ENCODE measurements at places on chromosomes 6 and 20.
A peak's percentile ranks its signal among the peaks of the same experiment; 100 is the strongest.

DNA sequence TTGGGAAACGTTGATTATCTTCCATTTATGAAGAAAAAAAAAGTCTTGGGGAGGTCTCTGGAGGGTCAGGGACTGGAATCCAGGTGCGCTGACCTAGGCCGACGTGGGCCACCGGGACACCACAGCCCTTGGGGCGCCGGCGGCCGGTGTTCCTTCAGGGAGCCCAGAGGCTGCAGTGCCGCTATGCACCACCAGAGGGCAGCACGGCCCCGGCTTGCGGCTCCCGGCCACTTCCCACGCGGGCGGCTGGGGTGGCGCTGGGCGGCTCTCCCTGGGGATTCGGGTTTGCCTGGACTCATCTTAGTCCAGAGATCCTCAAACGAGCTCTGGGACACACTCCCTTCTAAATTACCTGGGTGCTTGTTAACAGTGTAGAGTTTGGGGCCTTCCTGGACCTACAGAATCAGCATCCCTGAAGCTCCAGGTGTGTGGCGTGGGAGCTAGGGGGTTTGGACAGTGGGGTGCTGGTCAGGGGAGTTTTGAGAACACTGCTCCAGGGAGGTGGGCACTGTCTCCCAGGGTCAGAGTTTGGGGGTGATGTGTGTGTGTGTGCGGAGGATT, 23.0 kb upstream of the GTSF1L start:
- DNase-seq = peak; percentile 73

DNA sequence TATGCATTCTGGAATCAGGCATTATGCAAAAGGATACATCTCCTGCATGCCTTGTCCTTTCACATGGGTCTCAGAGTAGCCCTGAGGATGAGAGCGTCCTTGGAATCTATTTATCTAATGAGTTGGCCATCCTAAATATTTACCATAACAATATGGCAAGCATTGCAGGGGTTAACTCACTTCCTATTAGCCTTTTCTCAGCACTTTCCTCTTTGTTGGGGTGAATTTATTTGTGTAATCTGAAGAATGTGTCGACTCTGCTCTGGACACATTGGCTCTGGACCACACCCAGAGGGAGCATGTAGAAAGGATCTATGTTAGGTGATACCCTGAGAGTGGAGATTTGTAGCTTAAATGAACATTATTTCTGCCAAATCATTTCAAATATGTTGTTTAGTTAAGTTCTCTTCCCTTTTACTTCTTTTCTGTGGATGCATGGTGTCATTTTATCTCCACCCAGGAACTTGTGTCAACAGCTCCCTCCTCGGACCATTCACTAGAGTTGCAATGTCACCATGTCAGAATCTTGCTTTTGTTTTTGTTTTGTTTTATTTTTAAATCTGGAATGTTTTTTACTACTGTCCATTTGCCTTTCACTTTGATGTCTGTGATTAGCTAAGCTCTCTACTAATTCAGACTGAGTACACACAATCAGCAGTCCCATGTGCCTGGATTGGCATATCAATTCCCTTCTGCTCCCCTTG, 757.0 kb upstream of the MMS22L start:
- no peak for DNase-seq

- no peak for DNase-seq
Measured at GRCh38 chr6:96704713-96705112, 132.6 kb downstream of the GPR63 start.

DNA sequence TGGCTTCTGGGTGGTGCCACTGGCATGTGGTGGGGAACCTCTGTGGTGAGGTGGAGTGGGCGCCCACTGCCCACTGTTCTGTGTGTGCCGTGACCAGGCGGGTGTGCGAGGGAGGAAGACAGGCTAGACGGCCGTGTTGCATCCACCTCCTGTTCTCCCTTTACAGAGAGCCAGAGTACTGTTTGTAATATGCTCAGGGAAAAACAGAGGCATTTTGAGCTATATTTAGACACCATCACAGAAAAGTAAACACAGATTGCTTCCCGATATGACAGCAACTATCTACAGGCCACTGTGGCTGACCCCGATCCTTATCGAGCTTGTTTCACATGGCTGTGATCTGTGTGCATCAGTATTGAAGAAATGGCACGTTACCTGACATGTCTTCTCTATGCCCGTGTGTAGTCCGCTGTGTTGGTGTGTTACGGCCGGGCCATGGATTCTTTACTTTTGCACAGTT, 45.6 kb downstream of the ARID1B start:
- DNase-seq = no peak

- DNase-seq = no peak
Measured at GRCh38 chr6:132479131-132479530, 33.8 kb downstream of the STX7 start.

GRCh38 chr20:51873652-51874051, 71.3 kb upstream of the SALL4 start:
- no peak for DNase-seq

DNA sequence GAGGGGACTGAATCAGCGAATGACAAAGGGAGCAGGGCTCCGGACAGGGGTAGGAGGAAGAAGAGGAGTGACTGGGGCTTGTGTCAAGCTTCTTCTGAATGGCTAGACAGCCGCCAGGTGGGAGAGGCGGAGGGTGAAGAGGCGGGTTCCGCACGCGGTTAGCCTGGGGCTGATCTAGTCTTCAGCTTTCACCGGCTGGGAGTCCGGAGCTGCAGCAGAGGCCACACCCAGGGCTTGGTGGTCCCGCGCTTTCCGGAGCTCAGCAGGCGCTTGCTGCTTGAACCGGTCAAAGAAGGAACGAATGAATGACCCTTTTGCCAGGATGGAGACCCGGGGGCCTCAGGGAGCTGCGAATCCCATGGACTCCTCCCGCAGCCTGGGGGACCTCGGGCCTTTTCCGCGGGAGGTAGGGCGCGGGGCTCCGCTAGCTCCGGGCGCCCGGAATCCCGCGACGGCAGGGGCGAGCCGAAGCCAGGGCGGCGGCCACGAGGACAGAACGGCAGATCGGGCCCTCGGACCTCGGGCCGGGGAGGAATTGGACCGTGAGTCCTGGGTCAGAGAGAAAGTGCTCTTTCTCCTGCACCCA, at the start of gene C6orf141:
Gene C6orf141, plus strand, starts transcription at position 177 of the 586 bp plus-strand sequence. Its CDS starts 125 bp downstream, at position 302.
- peak; percentile 15 for DNase-seq

DNA sequence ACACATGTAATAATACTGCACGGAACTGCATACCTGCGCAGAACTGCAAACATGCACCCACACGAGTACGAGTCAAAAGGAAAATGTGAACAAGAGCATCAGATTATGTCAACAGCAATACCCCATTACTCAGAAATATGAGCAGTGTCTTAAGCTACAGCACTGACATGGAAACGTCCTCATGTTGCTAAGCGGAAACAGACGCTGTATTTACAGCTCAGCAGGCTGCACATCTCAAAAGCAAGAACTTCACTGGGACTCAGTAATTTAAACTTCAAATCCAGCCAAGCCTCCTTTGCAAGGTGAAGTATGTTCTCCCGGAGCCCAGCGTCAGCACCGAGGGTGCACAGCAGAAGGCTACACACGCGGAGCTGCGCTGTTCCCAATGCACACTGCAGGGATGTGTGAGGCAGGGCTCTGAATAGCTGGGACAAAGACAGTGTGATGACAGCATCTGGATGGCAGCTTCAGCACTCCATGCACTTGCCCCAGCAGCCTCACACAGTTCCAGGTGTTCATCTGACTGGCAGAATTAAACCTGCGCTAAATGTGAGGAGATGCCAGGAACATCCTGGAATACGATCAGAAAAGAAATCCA, 202.8 kb downstream of the WDR27 start:
- no peak for DNase-seq

GRCh38 chr6:150269857-150270223, 99.0 kb upstream of the IYD start:
- DNase-seq = peak; percentile 6

GRCh38 chr20:46286382-46286781, 21.9 kb downstream of the CDH22 start:
- no peak for DNase-seq

DNA sequence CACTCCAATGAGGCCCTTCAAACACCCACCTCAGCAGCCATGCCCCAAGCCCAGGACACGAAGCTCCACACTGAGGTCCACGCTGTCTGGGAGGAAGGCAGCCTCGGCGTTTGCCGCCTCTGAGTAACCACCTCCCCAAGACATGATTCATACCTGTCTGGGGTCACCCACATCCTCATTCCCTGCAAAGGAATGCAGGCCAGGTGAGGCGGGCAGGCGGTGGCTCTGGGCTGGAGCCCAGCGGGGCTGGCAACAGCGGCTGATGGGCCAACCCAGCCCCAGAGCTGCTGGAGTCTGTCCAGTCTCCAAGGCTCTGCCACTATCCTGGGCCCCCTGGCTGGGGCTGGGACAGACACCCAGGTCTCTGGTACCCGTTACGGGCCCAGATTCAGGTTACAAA, 14.8 kb downstream of the PMEPA1 start:
- no peak for DNase-seq

- no peak for DNase-seq
Measured at GRCh38 chr6:38805692-38806091, 90.6 kb downstream of the DNAH8 start.

DNA sequence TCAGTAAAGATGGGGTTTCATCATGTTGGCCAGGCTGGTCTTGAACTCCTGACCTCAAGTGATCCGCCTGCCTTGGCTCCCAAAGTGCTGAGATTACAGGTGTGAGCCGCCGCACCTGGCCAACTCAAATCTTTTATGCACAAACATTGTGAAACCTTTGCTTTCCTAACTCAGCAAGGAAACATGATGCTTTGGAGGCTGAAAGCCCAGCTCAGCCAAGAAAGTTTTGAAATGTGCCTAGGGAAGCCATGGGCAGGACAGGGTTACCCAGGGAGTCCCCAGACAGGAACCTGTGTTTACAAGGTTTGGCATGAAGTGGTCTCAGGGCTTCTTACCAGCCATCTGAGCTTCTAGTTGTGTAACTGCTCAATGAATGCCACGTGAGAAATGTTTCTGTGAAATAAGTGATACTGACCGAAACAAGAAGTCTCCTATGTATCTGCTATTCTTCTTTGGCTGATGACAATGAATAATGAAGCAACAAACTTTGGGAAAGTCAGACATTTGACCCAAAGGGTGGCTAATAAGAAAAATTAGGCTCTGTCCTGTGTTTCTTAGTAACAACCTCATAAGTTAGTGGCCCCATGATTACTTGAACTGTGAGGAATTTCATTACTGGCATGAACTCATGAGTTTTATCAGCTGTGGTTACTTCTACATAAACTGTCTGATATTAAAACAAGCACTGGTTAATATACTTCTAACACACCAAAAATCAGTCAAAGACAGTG, 163.5 kb downstream of the KIF6 start:
- DNase-seq = no peak

DNA sequence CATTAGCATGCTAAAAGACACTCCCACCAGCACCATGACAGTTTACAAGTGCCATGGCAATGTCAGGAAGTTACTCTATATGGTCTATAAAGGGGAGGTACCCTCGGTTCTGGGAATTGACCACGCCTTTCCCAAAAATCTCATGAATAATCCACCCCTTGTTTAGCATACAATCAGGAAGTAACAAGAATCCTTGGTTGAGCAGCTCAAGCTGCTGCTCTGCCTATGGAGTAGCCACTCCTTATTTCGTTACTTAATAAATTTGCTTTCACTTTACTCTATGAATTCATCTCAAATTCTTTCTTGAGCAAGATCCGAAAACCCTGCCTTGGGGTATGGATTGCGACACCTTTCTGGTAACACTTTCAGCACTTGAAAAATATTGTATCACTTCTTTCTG, 243.0 kb downstream of the BMP2 start:
- no peak for DNase-seq

GRCh38 chr20:32036716-32037485, 15.1 kb upstream of the HCK start:
- DNase-seq = peak; percentile 70

DNA sequence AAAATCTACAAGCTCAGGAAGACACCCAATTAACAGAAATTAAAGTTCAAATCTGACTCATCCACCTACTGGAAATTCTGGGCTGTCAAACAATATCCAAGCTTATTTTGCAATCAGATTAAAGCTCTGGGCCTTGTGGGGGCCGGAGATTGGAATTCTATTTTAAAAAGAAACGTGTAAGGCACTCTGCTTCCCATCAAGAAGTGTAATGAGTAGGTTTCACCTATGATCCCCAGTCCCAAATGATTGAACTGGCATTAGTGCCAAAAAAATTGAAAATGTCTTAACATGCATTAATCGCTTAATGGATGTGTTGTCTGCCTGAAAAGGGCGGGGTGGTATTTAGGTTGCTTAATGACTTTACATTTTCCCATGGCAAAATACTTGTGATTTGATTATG, 542.4 kb upstream of the BTBD3 start:
- DNase-seq = no peak

DNA sequence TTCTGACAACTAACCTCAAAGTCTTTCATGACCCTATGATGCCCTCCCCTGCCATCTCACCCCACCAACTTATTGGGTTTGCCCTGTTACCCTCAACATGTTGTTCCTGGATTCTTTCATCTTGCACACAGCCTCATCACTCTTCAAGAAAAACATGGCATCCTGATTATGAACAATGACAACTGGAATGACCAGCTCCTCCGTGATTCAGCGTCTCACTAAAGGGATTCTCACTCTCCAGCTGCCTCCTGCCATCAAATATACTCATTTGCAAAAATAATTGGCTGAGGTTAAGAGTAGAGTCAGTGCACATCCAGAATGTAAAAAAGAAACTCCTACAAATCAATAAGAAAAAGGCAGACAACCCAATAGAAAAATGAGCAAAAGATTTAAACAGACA, 59.7 kb upstream of the MDGA1 start:
- DNase-seq = no peak

GRCh38 chr20:59925899-59926298, 7.5 kb downstream of the SYCP2 start:
- no peak for DNase-seq

DNA sequence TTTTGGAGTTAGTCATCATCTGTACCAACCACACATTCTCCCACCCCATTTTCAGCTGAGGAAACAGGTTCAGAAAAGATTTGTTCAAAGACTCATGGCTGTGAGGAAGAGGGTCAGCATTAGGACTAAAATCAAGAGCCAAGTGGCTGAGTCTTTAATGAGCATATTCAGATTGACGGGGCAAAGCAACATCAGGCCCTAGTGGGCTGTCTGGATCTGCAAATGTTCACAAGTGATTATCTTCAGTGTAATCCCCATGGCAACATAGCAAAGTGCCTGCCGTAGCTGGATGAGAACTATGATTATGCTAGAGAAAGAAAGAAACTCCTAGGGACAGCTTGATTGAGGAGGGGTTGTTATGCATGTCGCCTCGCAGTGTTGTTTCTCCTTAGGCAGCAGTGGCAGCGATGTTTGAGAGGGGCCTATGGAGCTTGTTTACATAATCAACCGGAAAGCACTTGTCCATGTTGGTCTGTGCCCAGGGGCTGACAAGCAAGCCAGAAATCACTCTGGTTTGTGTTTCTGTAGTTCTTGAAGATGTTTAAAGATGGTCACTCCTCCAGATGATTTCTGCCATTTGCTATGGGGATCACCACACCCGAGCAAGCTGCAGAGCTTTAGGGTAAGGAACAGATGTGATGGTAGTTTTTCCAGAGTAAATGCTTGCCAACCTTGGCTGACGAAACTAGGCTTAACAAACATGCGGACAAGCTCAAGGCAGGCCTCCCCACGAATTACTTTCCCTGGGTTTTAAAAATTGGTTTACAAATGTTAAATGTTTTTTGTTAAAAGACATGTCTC, 124.3 kb upstream of the MLIP start:
- no peak for DNase-seq

- no peak for DNase-seq
Measured at GRCh38 chr6:159695984-159696383, 2.9 kb upstream of the SOD2 start.
